Endothelial cell (in vitro differentiated cells): ENCODE measurements at places on chromosomes 1 and 21. TPM values are rescaled to one million over a fixed set of nuclear protein-coding genes. Genes with fewer than 3 reads are reported as not detected.
A peak's percentile ranks its signal among the peaks of the same experiment; 100 is the strongest.

The SLC50A1 gene
- 43.9 TPM for total RNA-seq

DNA sequence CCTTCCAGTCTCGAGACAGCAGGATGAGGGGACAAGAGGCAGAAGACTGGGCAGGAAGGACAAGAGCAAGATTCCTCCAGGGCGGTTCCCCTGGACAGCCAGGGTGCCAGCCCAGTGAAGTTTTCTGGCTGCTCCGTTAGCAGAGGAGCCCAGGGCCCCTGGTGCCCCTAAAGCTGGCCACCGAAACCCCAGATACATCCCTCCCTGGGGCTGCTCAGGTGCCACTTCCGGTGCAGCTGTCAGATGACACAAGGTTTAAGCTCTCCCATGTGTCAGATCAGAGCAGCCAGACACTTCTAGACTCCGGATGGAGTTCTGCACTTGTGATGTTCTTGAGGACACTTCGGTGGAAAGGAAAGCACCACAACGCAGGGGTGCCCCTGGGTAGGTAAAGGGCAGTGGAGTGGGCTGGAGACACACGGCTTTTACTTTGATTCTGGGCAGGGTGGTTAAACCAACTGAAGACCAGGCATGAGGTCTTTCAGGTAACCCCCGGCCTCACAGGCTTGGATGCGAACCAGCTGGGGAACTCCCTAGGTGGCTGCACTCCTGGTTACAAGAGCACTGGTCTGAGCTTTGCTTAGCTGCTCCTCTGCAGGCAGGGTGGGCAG is 85.7 kb downstream of the ITPKB start:
- no peak for DNase-seq
- peaks cover 30% of the 10 kb centered on the region for H3K36me3 ChIP-seq
- H3K4me3 ChIP-seq, result no peak overlapping the region
- H3K27me3 ChIP-seq, result peaks cover 22% of the 10 kb centered on the region
- peaks cover 76% of the 10 kb centered on the region for H3K4me1 ChIP-seq
- H3K27ac ChIP-seq, result peak overlapping the region; percentile 93

The ZC3H12A gene
- 5.4 TPM for total RNA-seq

GRCh38 chr21:36035381-36035791 is 24.9 kb downstream of the SETD4 start:
- no peak overlapping the region for H3K27ac ChIP-seq
- H3K27me3 ChIP-seq, result peaks cover 6% of the 10 kb centered on the region
- peaks cover 1% of the 10 kb centered on the region for H3K4me1 ChIP-seq
- H3K4me3 ChIP-seq, result no peak overlapping the region
- no peak for DNase-seq

DNA sequence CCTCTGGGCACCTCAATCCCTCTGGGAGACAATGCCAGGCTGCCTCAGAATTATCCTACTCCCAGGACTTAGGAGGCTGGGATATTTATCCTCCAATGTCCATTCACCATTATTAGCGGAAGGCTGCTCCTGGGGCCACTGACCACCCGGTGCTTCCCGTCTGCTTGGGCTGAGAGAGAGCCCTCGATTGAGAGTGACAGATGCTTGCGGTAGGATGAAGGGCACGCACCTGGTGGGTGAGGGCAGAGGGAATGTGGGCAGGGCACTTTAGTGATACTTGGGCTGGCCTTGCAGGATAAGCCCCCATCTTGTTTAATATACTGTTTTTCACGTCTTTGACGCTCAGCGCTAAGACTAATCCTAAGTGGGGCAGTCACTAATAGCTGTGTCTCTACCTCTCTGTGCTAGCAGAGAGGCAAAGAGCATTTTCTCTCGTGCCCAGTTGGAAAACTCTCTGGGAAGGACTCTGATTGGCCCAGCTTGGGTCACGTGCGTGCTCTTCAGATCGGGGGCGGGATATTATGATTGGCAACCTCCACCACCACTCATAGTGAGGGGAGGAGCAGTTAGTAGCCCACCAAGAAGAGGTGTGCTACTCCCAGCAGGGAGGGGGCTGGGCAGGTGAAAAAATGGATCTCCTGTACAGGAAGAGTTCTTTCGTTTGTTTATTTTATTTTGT is 10.6 kb upstream of the PARS2 start:
- H3K27me3 ChIP-seq, result peaks cover 4% of the 10 kb centered on the region
- peak; percentile 47 for DNase-seq
- no peak overlapping the region for H3K27ac ChIP-seq
- H3K4me3 ChIP-seq, result no peak overlapping the region
- peaks cover 17% of the 10 kb centered on the region for H3K4me1 ChIP-seq
- H3K36me3 ChIP-seq, result no peaks in the 10 kb centered on the region

- H3K27me3 ChIP-seq, result peaks cover 10% of the 10 kb centered on the region
- no peak overlapping the region for H3K27ac ChIP-seq
- no peak overlapping the region for H3K4me3 ChIP-seq
- no peak for DNase-seq
- H3K4me1 ChIP-seq, result peaks cover 13% of the 10 kb centered on the region
Observed at GRCh38 chr1:231986631-231987336, 360.2 kb downstream of the DISC1 start.

DNA sequence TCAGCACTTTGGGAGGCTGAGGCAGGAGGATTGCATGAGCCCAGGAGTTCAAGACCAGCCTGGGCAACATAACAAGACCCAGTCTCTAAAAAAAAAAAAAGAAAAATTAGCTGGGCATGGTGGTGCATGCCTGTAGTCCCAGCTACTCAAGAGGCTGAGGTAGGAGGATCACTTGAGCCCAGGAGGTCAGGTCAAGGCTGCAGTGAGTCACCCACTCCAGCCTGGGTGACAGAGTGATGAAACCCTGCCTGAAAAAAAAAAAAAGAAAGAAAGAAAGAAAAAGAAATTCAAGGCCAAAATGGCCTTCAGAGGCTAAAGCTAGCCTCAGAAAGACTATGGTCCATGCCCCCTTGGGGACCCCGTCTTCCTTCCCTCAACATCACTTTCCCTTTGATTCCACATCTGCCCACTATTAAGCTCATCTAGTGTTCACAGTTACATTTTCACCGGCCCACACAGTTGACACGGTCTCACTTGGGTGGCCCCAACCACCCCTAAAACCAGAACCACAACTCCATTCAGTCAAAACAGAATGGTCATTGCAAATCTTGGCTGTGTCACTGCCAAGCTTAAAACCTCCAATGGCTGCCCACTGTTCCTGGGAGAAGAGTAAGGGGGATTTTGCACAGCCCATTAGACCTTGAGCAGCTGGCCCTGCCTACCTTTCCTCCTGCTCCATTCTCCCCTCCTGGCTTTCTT is 2.1 kb upstream of the CAPN8 start:
- H3K27ac ChIP-seq, result no peak overlapping the region
- DNase-seq, result no peak
- no peaks in the 10 kb centered on the region for H3K36me3 ChIP-seq
- H3K4me1 ChIP-seq, result peaks cover 10% of the 10 kb centered on the region
- H3K4me3 ChIP-seq, result no peak overlapping the region

GRCh38 chr1:145960468-145961108 is 2.8 kb upstream of the LIX1L start:
- H3K36me3 ChIP-seq, result peaks cover 4% of the 10 kb centered on the region
- peak; percentile 75 for DNase-seq
- H3K27ac ChIP-seq, result no peak overlapping the region
- peak overlapping the region; percentile 93 for H3K4me3 ChIP-seq

GRCh38 chr21:38851101-38851500 is 45.4 kb downstream of the ETS2 start:
- H3K27ac ChIP-seq, result no peak overlapping the region
- peaks cover 6% of the 10 kb centered on the region for H3K27me3 ChIP-seq
- H3K4me3 ChIP-seq, result no peak overlapping the region

GRCh38 chr1:151807766-151808165 is 2.5 kb upstream of the LINGO4 start:
- no peak overlapping the region for H3K4me3 ChIP-seq
- H3K27me3 ChIP-seq, result peaks cover 8% of the 10 kb centered on the region
- peaks cover 10% of the 10 kb centered on the region for H3K36me3 ChIP-seq
- DNase-seq, result no peak
- H3K4me1 ChIP-seq, result peaks cover 43% of the 10 kb centered on the region
- H3K27ac ChIP-seq, result peak overlapping the region; percentile 58
